WERI-Rb-1 (cell line): ENCODE measurements at places on chromosomes 7 and 10.

DNA sequence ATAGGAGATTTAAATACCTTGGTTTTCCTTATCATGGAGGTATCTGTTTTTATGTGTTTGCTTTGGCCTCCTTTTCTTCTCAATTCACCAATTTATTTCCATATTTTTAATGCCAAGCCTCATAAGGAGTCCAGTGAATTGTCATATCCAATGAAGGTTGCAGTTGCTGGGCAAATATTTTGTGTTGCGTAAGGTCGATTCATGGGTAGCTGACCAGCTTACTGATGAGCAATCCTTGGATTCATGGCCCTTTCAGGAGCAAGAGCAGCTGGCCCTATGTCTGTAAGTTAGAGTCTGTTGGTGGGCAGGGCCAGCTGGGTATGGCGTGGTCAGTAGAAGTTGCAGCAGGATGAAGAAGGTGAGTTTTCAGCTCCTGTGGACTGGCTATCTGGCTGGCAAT lies 182.9 kb downstream of the PFKFB3 start:
- no peak for DNase-seq

DNA sequence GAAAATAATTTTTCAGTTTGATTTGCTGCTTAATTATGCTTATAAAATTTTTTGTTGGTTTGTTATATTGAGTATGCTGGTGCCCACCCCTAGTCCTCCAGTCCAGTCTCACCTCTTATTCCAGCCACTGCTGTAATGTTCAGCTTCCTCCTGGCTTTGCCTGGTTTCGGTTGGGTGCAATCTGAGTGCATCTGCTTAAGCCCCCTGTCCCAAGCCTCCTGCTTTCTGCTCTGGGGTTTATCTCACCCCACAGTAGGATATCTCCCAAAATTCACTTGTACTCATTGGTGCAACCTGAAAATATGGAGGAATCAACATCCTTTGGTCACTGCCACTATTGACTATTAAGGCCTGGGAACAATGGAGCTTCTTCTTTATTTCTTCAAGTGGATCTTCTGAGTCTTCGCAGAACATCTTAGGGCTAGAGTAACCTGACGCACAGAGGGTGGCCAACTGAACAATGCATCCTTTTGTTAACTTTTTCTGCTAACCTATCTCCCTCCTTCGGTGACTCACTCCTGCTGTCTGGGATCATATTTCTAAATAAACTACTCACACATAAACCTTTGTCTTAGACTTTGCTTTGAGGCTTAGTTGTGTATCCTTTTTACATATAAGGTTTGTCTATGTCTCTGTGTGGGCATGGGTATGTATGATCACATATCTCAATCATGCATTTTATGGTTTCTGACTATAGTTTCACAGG lies 19.1 kb upstream of the SOSTDC1 start:
- DNase-seq, result no peak

- no peak for DNase-seq
Measured at GRCh38 chr10:125778556-125778955, 2.9 kb upstream of the MMP21 start.

DNA sequence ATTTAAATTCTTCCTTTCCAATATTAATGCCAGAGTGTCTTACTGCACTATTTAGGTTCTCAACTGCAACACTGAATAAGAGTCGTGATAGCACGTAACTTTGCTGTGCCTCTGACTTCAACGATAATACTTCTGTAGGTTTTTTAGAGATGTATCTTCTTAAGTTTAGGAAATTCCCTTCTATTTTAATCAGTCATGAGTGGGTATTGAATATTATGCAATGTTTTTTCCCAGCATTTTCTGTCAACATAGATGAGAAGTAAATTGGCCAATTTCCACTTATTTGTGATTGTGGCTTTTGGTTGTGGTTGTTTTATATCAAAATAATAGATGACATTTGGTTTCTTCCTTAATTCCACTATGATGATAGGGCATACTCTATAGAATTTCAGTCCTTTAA lies 6.7 kb upstream of the STK17A start:
- DNase-seq, result no peak

- DNase-seq, result no peak
Measured at GRCh38 chr10:129690248-129691070, 223.4 kb downstream of the MGMT start.

DNA sequence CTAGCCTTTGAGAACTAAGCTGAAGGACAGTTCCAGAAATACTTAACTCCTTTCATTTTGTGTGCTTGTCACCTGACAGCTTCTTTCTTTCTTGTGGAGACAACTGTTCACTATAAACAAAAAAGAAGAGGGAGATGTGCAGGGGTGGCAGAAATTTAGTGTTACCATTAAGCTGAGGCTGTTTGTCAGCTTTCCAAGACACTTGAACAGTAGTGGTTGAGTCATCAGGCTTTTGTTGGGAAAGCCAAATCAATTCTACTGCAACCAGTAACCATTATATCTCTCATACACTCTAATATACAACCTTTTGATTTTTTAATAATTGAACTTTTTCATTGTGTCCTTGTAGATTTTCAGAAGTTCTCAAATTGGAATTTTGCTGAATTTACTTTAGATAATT lies 75.3 kb downstream of the POLL start:
- no peak for DNase-seq

DNA sequence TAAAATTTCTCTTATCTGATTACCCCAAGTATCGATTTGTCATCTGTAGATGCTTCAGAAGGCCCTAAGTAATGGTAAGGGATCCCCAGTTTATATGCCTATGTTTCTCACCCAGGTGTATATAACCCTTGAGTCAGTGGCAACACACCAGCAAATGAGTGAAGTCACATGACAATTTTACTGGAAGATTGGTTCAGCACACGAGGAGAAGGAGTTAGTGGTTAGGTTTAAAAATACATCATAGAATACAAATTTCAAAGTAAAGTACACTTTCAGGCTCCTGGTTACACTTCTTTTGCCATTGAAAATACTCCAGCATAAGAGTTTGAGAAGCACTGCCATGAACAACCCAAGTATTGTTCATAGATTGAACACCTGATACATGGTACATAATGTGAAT lies 29.7 kb upstream of the CAPZA2 start:
- no peak for DNase-seq

DNA sequence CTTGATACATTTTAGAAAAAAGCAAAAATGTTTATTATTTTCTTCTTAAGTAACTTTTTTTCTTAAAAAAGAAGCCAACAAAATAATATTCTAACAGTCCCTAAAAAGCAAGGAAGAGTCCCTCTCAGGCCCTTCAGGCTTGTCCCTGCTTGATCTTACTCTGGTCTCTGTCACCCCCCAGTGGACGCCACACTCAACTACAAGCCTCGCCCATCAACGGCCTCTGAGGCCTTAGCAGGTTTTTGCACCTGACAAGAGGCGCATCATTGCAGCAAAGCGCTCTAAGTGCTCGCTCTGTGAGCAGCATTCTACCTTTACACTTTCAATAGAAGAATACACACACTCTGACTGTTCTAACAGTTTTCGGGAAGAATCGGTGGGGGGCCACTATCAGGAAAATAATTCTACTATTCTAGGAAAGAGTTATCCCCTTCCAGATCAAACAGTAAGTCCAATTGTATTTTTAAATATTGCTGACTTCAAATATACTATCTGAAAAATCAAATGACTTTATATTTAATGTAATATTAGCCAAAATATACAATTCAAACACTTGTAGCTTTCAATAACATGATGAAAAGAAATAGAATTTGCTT lies 139.2 kb downstream of the USP6NL start:
- DNase-seq, result peak; percentile 46

DNA sequence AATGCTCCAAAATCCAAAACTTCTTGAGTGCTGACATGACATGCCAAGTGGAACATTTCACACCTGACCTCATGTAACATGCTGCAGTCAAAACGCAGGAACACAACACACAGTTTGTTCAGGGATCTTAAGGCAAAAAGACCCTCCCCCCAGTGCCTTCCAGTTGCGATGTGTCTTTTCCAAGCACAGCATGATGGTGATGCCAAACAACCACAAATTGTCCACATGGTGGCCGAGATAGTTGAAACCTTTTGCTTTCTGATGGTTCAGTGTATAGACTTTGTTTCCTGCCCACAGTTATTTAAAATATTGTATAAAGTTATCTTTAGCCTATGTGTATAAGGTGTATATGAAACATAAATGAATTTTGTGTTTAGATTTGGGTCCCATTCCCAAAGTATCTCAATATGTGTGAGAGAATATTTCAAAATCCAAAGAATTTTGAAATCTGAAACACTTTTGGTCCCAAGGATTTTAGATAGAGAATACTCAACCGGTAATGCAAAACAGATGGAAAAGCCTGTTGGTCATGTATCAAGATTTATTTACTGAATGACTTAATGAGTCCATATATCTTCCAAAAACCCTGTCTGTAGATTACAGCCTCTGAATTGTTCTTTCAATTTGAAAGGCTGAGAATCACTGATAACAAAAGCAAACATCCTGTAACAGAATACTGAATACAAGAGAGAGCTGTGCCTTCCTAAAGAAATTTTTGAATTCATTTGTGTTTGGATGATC lies 93.4 kb upstream of the OIT3 start:
- no peak for DNase-seq

DNA sequence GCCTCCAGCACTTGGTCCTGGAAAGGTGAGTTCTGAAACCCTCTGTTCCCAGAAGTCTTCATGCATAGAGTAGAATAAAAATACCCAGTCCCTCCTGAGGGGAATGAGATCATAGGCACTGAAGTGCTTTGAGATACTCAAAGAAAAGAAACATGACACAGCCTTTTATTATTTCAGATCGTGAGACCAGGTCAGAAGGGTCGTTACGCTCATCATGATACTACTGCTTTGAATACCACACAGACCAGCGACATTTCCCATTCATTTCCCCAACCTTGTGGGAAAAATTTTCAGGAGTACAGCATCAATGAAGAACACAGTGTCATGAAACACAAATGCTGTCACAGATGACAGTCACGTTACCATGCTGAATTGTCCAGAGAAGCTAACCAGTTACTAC lies 15.0 kb downstream of the CLRN3 start:
- no peak for DNase-seq

GRCh38 chr7:79317728-79318127 lies 135.7 kb downstream of the MAGI2 start:
- no peak for DNase-seq

DNA sequence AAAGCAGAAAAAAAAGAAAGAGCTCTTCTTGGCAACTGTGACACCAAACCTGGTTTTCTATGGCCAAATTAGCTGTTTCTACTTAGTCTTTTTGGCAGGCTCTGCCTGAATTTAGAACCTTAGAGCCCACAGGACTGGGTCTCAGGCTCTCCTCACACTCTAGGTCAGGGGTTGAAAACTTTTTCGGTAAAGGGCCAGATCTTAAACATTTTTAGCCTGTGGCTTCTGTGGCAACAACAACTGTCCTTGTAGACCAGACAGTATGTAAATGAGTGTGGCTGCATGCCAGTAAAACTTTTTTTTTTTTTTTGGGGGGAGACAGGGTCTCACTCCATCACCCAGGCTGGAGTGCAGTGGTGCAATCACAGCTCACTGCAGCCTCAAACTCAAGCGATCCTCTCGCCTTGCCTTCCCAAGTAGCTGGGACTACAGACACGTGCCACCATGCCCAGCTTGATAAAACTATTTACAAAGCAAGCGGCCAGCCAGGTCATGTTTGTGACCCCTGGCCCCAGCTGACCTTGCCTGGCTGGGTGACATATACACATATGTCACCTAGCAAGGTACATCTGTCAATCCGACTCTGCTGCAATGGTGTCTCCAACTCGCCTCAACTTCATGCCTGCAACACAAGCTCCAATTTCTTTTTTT lies 17.4 kb downstream of the KPNA7 start:
- DNase-seq, result no peak

GRCh38 chr10:118475214-118475613 lies 120.2 kb downstream of the PRLHR start:
- no peak for DNase-seq

DNA sequence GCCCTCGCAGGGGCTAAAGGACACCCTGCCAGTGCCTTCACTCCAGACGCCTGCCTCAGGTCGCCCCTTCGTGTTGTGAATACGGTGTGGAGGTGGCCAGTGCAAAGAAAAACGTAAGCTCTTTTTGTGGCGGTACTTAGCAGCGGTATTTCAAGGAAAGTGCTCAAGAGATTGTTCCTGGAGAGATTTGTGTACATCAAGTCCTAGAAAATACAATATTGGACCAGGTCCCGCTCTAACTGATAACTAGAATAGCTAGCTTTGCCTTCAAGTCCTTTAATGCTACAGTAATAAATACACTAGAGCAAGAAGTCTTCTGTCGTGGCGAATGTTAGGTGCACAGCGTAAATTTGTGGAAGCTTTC lies 689 bp downstream of the PLCE1 start:
- no peak for DNase-seq

DNA sequence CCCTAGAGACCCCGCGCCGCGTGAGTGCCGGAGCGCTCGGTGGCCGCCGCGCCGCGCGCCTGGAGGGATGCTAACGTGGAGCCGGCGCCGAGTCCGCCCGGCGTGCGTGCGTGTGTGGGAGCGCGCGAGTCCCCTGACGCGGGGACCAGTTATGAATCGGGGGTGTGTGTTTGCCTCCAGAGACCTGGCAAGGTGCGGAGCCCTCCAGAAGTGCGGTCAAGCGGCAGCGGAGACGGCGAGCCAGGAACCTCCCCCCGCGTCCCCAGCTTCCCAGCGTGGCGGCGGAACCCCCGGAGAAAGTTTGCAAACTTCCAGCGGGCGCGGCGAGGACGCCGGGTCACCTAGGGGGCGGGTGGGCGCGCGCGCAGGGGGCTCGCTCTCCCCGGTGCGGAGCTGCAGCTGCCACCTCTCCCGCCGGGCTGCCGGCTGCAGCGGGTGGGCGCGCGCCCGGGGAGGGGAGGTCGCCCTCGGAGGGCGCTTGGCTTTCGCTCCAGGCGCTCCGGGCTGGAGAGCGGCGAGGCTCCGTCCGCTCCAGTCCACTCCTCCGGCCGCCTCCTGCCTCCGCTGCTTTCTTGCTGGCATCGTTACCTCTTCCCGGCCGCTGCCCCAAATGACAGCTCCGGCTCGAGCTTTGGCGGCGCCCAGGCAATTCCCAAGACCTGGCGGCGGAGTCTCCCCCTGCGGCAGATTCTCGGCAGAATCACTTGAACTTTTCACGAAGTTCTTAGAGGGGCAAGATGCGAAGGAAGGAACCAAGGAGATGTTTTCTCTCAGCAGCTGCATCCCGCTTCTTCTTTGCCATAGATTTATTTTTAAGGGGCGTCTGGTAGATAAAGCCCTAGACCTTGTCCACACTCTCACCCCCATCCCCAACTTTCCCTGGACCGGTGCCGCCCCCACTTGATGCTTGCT lies 2.3 kb upstream of the CREB5 start:
- DNase-seq, result no peak
